Left renal pelvis (tissue), 4 donors: ENCODE measurements at places on chromosomes 6 and 20.

GRCh38 chr6:168117942-168118341, 38.9 kb upstream of the FRMD1 start:
- DNase-seq, result no peak

DNA sequence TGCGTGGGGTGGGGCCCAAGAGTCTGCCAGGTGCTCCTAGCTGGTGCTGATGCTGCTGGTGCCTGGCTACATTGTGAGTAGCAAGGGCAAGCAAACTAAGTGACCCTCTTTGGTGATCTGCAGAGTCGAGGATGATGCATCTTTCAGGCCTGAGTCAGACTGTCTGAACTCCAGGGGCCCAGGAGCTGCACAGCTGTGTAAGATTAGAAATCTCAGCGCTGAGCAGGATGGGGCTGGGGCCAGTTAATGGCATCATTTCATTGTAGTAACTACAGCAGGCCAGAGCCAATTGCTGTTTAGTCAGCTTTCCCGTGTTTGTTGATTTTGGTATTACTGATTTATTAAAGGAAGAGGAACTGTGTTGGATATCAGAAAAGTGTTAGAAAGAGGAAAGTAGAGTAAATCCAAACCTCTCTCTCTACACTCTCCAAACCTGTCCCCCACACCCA, 365.2 kb downstream of the PAX1 start:
- no peak for DNase-seq

- DNase-seq, result no peak
Observed at GRCh38 chr6:6543181-6543879, 45.2 kb upstream of the LY86 start.

- DNase-seq, result no peak
Observed at GRCh38 chr6:26020329-26021000, 57.9 kb downstream of the TRIM38 start.

DNA sequence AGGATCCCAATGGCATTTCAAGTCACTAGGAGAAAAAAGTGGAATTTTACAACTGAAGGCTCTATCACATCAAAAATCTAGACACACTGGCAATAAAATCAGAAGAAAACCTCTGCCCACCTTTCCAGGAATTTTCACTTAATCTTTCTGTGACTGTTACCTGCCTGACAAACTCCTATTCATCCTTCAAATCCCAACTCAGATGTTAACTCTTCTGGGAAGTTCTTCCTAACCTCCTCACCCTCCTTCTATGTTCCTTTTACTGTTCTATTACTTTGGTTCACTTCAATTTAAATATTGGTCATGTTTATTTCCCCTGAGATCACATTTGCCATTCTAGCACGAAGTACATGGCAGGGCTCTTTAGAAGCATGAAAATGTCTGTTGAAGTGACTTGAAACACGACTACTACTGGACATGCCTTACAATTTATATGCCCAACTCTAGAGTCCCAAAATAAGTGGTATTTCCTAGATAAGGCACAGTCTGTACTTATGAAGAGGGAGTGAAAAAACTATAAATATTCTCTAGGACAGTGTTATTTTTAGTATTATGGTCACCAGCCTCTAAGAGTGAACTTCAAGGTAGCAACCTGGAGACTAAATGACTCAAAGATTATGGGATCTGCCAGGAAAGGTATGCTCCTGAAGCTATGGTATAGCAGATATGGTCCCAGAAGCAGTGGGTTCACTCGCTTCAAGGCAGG, 17.1 kb downstream of the CHD6 start:
- DNase-seq, result no peak

DNA sequence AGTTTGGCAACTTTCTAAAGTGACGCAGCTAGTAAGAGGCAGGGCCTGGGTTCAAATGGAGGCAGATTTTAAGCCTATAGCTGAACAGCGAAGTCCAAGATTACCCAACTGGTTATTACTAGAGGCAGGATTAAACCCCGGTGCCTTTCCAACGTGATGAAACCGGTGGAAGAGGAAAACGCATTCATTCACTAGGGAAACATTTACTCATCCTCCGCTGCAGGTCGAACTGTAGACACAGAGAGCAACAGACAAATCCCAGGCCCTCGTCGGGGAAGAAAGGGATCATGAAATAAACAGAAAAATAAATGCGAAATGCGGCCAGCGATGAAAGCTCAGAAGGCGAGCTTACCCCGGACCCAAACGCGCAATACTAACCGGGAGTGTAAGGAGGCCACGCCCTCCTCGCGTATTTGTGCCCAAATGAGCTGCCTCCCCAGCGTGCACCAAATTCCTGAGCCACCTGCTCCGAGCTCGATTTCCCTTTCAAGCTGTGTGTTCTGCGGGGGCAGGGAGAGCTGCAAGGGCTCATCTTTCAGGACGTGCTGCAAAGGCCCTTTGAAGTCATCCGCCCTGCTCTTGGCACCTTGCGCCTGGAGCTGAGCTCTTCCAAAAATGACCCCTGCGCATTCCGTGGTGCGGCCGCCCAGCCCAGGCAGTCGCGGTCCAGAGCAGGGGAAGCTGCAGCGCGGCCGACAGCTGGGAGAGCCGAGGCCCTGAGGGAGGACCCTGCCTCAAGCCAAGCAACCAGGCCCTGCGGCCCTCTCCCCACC, 46.9 kb downstream of the PDYN start:
- peak; percentile 44 for DNase-seq

GRCh38 chr6:169145496-169145895, 108.2 kb downstream of the THBS2 start:
- DNase-seq, result no peak

GRCh38 chr6:40194447-40195170, 260.3 kb upstream of the MOCS1 start:
- no peak for DNase-seq

- DNase-seq, result no peak
Observed at GRCh38 chr6:51865176-51865575, 222.2 kb downstream of the PKHD1 start.

DNA sequence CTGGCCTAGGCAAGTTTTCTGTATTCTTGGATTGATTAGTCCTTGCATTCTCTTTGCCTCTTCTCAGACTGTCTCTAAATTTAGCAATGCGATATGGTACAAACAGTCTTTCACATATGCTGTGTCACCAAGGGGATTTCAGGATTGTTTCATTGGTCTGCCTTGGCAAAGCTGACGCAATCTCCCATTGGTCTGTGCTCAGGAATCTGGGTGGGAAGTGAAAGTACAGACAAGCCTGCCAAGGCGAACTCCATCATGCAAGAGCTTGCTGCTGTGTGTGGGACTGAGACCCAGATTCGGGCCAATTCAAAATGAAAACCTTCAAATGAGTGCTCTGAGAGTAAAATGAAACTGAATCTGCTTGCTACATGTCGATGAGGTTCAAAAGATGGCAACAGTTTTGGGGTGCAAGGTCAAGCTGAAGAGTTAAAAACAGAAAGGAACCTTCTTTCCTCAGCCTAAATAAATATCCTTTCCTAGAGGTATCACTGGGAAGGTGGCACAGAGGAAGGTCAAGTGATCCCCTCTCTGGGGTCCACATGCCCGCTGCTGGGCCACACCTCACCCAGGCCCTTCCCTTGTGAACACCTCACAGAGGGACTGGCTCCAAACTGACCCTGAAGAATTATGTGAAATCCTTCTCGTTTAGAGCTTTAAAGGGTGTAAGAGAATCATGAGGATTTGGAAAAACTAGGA, 198.8 kb upstream of the PREP start:
- DNase-seq, result no peak

DNA sequence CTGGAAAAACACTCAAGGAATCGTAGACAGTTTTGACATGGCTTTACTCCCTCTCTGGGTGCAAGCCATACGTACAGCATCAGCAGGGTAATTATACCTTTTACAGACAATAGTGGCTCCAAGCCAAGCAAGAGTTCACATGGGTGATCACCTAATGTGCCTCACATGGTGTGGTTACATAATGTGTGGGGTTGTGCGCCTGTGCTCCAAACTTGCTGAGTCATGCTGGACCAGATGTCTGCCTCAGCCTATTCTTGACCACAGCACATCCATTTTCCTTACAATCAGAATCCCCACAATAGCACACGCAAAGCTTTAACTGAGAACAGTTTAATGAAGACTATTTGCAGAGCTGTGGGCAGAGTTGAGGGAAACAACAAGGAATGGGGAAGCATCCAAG, 74.5 kb downstream of the ALDH8A1 start:
- DNase-seq, result no peak

DNA sequence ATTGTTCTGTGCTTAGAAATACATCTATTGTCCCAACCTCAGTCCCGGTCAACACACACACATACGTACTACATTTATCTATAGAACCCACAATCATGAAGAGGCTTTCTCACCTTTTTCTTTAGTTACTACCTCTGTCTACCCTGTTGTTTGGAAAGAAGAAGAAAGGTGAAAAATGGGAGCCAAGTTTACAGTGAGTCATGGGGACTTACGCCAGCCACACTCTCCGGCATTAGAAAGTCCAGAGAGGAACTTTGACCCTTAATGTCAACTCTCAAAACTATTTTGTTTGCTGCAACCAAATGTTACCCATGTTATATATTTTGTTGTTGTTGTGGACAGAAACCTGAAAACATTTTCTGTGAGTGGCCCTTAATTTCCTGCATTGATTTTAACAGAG, 259.1 kb downstream of the ZFAND3 start:
- DNase-seq, result no peak

GRCh38 chr20:59996108-59996507, 37.9 kb downstream of the CDH26 start:
- no peak for DNase-seq

DNA sequence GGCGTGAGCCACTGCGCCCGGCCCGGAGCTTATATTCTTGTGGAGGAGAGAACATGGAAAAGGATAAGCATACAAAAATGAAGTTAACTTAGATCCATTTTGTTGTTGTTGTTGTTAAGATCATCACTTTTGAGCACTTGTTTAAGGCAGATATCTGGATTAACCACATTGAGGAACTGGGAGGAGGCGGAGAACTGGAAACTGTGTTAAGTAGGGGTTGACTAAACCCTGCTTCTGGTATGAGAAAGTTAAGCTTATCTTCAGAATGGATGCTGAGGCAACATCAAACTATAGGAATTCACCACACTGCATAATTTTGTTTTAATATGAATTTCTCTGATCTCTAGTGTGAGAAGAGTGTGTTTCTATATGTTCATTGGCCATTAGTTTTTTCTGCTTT, 57.6 kb downstream of the GCNT2 start:
- DNase-seq, result no peak
